ENCODE measurements at places on chromosomes 7 and 10.

GRCh38 chr7:111558991-111559390 lies 3.3 kb downstream of the IMMP2L start:
- no peak for DNase-seq

GRCh38 chr10:15345450-15345849 lies 25.6 kb downstream of the FAM171A1 start:
- no peak for DNase-seq

GRCh38 chr10:120336911-120337540 lies 120.0 kb upstream of the PLPP4 start:
- no peak for DNase-seq

- no peak for DNase-seq
These were observed 331.7 kb downstream of the XPNPEP1 start for GRCh38 chr10:109591601-109592000.

- no peak for DNase-seq
These were observed 98.5 kb downstream of the ST7 start for GRCh38 chr7:117051808-117052207.

- DNase-seq = no peak
These were observed 30.2 kb upstream of the EZH2 start for GRCh38 chr7:148914208-148914777.

GRCh38 chr7:26441002-26441521 lies 149.4 kb downstream of the SNX10 start:
- DNase-seq = peak; percentile 60

DNA sequence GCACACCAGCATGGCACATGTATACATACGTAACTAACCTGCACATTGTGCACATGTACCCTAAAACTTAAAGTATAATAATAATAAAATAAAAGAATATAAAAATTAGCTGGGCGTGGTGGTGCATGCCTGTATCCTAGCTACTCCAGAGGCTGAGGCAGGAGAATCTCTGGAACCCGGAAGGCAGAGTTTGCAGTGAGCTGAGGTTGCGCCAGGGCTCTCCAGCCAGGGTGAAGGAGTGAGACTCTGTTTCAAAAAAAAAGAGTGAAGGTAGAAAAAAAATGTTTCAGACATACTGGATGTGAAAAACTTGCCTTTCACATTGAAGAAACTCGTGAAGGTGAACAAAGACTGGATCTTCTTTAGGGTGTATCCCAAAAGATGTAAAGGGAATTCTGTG lies 26.7 kb downstream of the TSPAN14 start:
- no peak for DNase-seq

GRCh38 chr10:85317827-85318226 lies 989.4 kb downstream of the CCSER2 start:
- DNase-seq = no peak

DNA sequence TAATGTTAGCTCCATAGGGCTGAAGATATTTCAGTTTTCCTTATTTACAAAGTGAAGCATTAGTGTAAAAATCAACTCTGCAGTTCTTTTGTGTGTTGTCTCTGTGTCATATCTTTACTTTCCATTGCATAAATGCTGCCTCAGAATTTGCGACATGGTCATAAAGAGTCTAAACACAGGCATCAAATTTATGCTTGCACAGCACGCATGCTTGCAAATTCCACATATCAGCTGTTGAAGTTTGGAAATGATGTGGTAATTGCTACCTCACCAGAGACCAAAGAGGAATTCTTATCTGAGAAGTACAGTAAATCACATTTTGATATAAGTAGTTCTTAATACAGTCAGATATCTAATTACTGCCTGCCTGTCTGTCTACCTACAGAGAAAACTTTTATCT lies 348.2 kb upstream of the GRM3 start:
- DNase-seq = no peak

GRCh38 chr10:34373211-34373610 lies 441.9 kb downstream of the PARD3 start:
- DNase-seq = no peak

Measured in right kidney (tissue), 9 donors.